ENCODE measurements at places on chromosomes 1 and 21.

DNA sequence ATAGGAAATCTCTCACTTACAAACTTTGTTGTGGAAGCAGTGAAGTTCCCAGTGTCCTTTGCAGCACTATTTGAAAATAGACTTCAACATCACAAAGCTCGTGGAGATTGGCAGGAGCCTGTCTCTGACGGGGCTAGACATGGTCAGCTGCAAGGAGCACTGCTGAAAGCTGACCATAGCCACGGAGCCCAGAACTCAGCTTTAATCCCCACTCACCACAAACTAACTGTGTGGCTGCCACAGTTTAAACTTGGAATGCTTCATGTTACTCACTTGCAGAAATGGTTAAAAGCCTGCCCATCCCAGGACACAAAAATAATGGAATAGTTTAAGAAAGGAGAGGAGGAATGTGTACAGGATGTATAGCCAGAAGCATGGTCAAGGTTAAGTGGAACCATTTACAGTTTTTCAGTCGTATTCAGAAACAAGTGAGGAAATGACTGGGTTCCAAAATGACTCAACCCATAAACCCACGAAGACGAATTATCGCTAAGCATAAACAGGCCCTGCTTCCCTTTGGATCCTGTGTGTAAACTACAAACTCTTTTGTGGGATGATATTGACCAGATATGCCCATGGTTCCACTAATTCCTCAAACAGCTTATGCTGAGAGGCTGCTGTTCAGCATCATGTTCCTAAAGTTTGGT is 18.2 kb downstream of the DNALI1 start:
- no peak for DNase-seq

DNA sequence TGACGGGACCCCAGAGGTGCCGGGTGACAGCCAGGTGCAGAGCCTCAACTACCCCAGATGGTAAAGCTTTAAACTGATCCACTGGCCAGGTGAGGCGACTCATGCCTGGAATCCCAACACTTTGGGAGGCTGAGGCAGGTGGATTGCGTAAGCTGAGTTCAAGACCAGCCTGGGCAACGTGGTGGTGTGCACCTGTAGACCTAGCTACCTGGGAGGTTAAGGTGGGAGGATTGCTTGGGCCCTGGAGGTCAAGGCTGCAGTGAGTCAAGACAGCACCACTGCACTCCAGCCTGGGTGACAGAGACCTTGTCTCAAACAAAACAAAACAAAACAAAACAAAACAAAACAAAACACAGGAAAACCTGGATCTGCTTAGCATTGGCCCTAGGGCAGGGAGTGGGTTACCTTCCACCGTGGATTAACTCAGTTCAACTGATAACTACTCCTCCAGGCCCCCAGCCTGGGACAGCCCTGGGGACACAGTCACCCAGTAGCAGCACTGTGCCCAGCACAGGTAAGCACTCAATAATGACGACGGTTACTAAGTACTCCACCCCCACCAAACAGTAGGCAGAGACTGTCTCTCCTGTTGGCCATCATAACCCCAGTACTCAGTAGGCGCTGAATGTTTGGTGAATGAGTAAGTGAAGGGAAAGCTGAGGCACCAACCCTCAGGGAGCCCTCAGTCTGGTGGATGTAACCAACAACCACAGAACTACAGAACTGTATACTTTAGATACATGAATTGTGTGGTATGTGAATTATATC is 21.6 kb downstream of the SLC66A1 start:
- DNase-seq: no peak

DNA sequence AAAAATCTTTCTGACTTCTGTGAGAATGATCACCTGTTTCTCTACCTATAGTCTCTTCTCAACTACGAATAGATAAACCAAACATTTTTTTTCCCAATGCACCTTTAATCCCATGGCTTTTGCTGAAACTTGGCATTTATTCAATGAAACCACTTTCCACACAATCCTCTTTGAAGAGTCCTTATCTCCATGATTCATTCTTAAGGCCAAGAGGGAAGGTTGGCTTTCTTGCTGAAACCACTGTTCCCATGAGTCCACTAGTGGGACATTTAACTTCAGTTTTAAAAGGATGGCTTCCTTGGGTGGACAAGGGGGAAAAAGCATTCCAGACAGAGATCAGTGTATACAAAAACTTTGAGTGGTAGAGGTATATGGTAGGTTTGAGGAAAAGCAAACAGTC is 73.6 kb downstream of the CRB1 start:
- DNase-seq: no peak

- no peak for DNase-seq
Measured at GRCh38 chr21:36254106-36254941, 65.7 kb upstream of the MORC3 start.

DNA sequence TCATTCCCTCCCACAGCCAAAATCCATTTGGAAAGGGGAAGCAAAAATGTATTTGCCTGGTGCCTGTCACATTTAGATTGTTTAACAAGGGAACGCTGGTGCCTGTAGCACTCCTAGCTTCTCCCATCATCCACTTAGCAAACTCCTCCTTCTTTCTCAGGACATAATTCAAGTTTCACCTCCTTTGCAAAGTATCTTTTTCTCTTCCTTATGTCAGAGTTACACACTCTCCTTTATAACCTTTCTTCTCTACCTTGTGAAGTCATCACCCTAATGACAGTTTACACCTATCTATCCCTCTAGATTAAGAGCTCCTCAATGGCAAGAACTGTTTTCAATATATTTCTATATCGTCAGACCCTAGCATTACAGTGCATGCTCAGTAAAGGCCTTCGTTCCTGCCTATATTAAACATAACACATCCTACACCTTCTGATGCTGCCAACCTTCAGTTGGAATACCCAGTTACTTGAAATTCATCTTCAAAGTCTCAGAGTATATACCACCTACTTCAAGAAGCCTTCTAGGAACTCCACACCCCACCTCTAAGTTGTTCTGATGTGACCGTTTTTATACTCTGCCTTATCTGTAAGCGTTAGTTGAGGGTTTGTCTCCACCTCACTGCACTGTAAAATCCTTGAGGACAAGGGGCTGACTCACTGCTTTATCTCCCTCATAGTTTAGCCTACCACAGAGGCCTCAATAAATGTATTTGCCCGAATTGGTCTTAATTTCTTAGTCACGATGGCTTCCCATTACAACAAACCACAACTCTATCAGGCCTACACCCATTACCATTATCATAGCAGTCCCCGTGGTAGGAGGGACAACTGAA is 1.0 kb upstream of the EPS15 start:
- no peak for DNase-seq

DNA sequence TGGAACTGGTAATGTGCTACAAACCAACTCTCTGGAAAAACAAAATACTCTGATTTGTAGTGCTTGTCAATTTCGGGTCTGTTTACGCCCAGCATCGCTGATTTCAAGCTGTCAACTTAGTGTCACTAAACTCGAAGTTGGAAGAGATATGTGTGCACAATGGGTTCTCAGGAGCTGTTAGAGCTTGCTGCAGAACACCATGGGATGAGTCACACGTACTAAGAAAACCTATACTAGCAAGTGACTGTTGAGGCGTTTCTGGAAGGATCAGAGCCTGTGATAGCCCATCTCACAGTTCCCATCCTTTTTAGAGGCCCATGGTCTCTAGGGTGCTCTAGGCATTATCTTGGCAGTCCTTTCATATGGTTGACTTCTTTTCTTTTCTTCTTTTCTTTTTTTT is 14.3 kb downstream of the GMEB1 start:
- DNase-seq: no peak
